ENCODE measurements at places on chromosomes 7 and 10.

DNA sequence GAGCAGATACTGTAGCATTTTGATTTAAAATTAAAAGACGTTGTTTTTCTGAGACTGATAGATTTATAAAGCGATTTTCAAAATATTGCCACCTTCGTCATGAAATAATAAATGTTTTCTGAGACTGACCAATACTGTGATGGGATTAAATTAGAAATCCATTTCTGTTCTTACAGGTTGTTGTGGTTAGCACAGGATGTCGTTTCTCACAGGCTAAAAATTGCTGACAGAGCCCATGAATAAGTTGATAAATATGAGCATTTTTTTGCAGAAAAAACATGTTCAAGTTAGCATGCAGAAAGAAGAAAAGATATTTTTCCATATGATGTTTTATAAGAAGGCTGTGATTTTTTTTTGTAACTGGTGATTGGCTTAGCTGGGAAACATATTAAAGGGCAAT, 66.8 kb downstream of the POU6F2 start:
- DNase-seq, result no peak

GRCh38 chr10:48656914-48657305, 27.8 kb upstream of the WDFY4 start:
- no peak for DNase-seq

DNA sequence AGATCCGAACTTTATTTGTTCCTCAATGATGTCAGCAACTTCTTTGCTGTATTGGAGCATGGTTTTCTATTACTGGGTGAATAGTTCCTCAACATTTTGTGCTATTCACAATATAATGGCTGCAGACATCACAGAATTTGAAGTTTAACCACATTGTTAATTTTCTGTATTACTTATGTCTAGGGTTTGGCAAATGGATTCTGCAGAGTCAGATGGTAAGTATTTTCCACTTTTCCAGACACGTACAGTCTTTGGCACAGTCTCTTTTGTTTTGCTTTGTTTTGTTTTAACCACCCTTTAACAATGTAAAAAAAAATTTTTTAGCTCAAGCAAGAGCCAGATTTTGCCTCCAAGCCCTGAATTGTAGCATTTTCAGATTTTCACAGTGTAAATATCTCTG, 36.8 kb upstream of the FOXK1 start:
- no peak for DNase-seq

- DNase-seq, result no peak
Observed at GRCh38 chr7:24075426-24075810, 208.6 kb upstream of the NPY start.

GRCh38 chr10:17138460-17139042, 8.9 kb upstream of the CUBN start:
- DNase-seq, result no peak

DNA sequence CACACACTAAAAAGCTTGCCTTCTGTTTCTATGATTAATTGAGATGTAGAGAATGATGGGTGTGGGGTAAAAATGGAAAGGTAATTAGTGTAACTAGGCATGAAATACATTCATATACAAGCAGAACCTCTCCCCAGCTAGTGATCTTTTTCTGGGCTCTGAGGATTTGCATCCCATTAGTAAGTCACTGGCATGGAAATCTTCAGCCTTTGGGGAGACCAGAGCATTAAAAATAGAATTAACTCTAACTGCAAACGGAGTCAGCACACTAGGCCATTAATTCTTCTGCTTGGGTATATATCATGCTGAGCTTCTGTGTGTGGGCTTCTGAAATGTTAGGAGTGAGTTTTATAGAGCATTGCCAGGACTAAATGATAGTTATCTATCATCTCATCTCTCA, 128.9 kb downstream of the HDAC9 start:
- DNase-seq, result no peak
